ENCODE measurements at places on chromosomes 3 and 15. TPM values are rescaled to one million over a fixed set of nuclear protein-coding genes. Genes with fewer than 3 reads are reported as not detected.

GRCh38 chr3:134892326-134892725, 97.3 kb downstream of the EPHB1 start:
- DNase-seq, result no peak

ADPRH gene
- 16.8 TPM for polyA plus RNA-seq

DNA sequence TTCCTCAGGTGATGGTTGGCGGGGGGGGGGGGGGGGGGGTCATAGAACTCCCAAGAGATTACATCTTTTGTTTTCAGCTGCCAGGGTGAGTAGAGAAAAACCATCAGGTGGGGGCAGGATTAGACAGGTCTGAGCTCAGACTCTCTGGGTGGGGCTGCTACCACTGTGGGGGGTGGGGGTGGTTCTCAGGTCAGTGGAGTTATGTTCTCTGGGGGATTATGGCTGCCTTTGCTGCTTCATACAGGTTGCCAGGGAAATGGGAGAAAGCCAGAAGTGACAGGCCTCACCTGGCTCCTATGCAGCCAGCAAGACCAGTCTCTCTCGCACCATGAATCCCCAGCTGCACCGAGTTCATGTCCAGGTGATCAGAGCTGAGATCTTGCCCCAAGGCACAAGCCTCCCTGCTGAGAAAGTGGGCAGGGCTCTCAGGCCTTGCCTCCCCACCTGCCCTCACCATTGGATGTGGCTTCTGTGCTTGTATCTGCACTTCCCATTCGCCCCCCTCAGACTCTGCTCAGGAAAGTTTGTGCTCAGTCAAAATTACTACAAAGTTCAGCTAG, 828.1 kb downstream of the MCTP2 start:
- no peak for DNase-seq

DNA sequence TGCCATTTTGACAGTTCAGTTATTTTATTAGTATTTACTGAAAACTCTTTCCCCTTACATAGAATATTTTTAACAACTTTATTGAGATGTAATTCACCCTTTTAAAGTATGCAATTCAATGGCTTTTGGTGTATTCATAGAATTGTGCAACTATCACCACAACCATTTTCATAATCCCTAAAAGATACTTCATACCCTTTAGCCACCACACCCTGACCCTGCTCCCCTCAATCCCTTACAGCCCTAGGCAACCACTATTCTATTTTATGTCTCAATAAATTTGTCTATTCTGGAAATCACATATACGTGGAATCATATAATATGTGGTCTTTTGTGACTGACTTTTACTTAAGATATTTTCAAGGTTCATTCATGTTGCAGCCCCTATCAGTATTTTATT, 29.7 kb downstream of the TEX9 start:
- DNase-seq, result no peak

DNA sequence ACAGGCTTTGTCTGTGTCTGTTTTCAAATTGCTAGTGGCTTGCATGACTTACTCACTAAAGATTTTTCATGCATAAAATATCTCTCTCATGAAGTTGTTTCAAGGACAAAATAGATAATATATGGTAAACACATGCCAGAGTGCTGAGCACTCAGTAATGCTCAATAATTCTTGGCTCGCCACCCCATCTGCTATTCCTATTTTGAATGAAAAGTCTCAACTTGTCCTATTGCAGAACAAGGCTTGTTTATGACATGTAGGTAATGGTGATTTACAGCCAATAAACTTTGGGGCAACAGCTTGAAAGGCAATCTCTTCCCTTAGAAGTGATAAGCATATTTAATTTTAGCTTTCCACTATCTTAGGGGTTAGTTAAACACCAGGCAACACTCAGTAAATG, 789.0 kb upstream of the ROBO1 start:
- DNase-seq, result no peak

GRCh38 chr3:16203031-16203430, 28.6 kb downstream of the GALNT15 start:
- DNase-seq, result no peak

- no peak for DNase-seq
These were observed 8.2 kb downstream of the PRKCD start for GRCh38 chr3:53169045-53169831.

GRCh38 chr3:182796310-182796709, 3.0 kb downstream of the ATP11B start:
- no peak for DNase-seq

ACAD9 gene
- 15.9 TPM for polyA plus RNA-seq

PCLAF gene
- polyA plus RNA-seq, result 1.5 TPM

DNA sequence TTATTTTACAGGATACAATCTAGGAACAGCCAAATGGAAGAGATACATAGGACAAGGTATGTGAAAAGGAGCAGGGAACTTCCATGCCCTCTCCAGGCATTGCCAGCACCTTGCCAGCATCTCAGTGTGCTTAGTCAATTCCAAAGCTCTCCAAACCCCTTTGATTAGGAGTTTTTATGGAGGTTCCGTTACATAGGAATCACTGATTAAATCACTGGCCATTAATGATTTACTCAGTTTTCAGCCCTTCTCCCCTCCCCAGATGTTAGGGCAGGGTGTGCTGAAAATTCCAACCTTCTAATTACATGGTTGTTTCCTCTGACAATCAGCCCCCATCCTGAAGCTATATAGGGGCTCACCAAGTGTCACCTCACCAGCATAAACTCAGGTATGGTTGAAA, 11.5 kb downstream of the MYLK start:
- no peak for DNase-seq

DNA sequence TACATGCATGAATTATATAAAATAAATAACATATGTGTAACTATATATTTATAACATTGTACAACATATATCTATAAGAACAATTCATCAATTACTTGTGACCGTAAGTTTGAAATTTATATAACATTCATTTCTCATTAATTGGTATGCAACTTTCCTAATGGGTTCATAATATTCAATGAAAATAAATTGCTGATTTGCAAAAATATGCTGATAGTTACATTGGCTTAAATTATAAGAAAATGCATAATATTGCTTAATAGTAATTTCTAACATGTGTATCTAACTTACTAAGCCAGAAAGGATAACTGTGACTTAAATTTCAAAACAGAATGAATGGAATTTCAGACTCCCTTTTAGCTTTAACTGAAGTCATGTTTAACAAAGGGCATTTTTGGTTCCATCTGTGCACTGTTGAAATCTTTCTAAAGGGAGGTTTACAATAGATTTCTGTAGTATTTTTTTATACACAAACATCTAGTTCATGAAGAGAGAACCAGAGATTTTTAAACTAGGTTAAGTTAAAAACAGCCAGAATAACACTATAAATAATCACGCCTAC, 310.9 kb downstream of the TBC1D5 start:
- DNase-seq, result no peak

GRCh38 chr3:167728632-167729323, 5.9 kb downstream of the PDCD10 start:
- DNase-seq, result no peak

DNA sequence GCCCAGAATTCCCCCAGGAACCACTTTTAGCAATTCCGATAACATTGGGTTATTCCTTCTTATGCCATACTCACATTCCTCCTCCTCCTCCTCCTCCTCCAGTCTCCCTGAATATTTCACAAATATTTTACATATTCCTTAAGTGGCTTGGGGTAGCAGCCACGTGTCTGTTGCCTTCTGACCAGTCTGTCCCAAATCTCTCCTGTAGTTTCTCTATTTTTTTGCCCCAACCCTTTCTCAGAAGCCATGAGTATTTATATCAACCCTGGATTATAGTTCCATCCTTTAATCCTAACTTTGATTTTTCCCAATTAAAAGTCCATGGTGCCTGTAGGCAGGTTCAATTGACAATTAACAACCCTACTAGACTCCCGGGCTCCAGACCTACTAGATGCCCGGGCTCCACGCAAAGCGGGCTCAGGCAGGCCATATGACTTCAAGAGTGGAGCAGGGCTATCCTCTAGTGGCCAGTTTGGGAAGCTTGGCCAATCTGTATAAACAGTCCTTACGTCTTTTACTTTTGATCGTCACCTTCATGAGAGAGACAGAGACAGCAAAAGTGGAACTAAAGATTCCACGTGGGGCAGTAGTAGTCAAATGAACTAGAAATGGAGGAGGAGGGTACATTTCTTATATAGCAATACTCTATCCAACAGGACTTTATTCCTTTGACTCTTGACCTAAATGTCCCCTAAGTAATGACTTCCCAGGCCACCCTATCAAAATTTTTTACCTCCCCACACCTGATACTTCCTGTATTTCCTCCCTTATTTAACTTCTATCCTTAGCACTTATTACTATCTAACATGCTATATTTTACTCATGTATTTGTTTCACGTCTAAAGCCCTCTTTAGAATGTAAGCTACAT, 69.7 kb downstream of the USF3 start:
- DNase-seq, result peak; percentile 70

HYAL1 gene
- not detected for polyA plus RNA-seq

CEMIP gene
- polyA plus RNA-seq, result not detected

HEG1 gene
- 1.00 TPM for polyA plus RNA-seq

TERC gene
- polyA plus RNA-seq, result not detected

GRCh38 chr3:146133441-146133840, 27.5 kb downstream of the PLOD2 start:
- DNase-seq, result no peak

DNA sequence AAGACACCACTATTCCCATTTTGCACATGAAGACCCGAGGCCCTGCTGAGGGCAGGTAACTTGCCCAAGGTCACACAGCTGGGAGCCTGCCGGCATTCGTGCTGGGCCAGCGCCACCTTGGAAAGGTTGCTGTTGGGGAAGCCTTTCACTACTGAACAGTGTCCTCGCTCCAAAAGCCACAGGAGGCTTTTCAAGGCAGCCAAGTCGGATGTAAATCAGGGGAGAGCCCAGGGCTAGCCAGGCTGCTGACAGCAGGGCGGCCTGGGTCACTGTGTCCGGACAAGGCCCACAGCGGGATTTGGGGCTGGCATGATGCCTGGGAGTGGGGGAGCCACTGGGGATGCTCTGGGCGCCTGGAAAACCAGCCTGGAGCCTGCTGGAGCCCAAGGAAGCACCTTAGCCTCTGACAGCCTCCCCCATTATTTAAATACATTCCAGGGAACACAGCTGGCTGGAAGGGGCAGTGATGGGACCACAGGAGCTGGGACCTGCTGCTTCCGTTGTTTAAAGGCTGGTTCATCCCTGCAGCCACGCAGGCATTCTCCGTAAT, 10.5 kb downstream of the SLC6A6 start:
- DNase-seq, result no peak

EIF4E3 gene
- polyA plus RNA-seq, result 2.1 TPM

DNA sequence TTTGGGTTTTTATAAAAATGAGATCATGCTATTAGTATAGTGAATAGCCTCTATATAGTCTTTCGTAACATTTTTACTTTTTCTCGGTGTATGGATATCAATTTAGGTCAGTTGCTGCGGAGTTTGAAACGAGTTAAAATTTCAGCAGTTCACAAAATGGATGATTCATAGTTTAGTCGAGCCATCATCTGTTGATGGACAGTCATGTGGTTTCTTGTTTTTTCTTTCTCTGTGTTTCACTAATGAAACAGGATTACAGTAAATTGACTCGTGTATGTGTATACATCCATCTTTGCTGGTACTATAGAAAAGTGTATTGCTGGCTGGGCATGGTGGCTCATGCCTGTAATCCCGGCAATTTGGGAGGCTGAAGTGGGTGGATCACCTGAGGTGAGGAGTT, 106.8 kb downstream of the IGF1R start:
- no peak for DNase-seq

CCR5 gene
- not detected for polyA plus RNA-seq

GRCh38 chr3:171057072-171057471, 30.6 kb upstream of the SLC2A2 start:
- no peak for DNase-seq

FBXL2 gene
- polyA plus RNA-seq, result 0.33 TPM

LACTB gene
- polyA plus RNA-seq, result 14.7 TPM

- DNase-seq, result no peak
These were observed 1312.2 kb downstream of the SI start for GRCh38 chr3:163766112-163766511.

TMCO5A gene
- polyA plus RNA-seq, result not detected

GRCh38 chr3:177379045-177379444, 181.8 kb upstream of the TBL1XR1 start:
- no peak for DNase-seq

DNA sequence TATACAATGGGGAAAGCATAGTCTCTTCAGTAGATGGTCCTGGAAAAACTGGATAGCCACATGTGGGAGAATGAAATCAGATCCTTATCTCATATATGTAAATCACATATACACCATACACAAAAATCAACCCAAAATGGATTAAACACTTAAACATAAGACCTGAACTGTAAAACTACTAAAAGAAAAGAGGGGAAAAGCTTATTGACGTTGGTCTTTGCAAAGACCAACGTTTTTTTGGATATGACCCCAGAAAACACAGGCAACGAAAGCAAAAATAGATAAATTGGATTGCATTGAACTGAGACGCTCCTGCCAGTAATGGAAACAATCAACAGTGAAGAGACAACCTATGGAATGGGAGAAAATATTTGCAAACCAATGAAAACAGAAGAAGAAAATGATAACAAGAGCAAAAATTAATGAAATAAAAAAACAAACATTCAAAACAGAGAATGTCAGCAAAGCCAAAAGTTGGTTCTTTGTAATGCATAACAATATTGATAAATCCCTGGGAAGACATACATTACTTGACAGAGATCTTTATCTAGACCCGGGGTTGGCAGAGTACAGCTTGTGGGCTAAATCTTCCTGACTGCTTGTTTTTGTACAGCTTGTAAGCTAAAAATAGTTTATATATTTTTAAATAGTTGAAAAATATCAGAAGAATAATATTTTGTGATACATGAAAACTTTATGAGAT, 86.9 kb downstream of the NEO1 start:
- no peak for DNase-seq

NSUN3 gene
- polyA plus RNA-seq, result 12.0 TPM

- no peak for DNase-seq
These were observed 177.9 kb upstream of the DPH6 start for GRCh38 chr15:35723852-35724251.

CFAP100 gene
- polyA plus RNA-seq, result not detected

All from naive B cell (primary cell).